Type B pancreatic cell (in vitro differentiated cells): ENCODE measurements at places on chromosomes 5 and 9. TPM values are rescaled to one million over a fixed set of nuclear protein-coding genes. Genes with fewer than 3 reads are reported as not detected.

GRCh38 chr9:92963831-92964606 lies 16.7 kb downstream of the FGD3 start:
- no peak for DNase-seq

GRCh38 chr5:88419931-88420330 lies 151.3 kb upstream of the TMEM161B start:
- DNase-seq = no peak

- no peak for DNase-seq
Measured at GRCh38 chr9:113621309-113621791, 157.8 kb downstream of the RGS3 start.

DNA sequence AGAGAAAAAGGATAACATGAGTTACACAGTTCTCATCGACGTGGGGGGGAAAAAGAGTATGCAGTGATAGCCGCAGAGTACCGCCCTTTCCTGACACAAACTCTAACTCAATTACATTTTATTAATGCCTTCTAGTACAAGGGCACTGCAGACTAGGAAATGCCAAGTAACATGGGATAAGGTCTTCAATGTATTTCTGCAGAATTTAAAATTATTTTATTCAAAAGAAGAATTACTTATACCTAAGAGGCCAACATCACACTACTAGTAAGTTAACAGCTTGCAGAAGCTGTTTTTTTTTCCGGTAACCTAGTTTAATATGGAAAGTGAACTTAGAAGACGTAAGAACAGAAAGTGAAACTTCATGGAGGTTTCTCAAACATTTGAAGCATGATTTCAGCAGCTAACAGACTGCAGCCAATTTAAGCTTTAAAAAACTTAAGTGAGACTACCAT lies 3.9 kb downstream of the SETX start:
- DNase-seq = no peak

GRCh38 chr5:163248333-163248732 lies 189.1 kb upstream of the CCNG1 start:
- no peak for DNase-seq

BNC2 gene
- total RNA-seq = 7.6 and 80.9 TPM in 2 replicates

GRCh38 chr9:114221706-114222465 lies 66.5 kb downstream of the COL27A1 start:
- no peak for DNase-seq

TOR4A gene
- total RNA-seq = 2.7 and 4.5 TPM in 2 replicates

NDST1 gene
- total RNA-seq = 96.5 and 101 TPM in 2 replicates

DNA sequence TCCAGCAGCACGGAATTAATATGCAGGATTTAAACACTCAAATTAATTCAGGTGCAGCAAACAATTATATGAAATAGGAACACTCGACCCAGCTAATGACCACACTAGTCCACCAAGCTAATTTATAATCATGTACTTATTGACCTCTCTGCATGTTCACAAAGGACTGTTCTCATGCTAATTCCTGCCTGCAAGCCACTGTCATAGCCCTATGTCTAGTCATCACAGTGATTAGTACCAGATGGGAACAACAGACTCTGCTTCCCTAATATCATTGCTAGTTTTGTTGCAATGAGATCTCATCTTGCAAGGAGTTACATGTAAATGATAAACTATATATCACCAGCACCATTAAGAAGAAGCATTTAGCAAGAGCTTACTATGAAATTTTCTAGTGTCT lies 553.0 kb upstream of the GRAMD2B start:
- no peak for DNase-seq
